ENCODE measurements at places on chromosomes 12 and 14.

GRCh38 chr14:59360923-59361794 is 104.0 kb downstream of the GPR135 start:
- no peak overlapping the region for H3K4me3 ChIP-seq
- H3K27me3 ChIP-seq: no peaks in the 10 kb centered on the region

DNA sequence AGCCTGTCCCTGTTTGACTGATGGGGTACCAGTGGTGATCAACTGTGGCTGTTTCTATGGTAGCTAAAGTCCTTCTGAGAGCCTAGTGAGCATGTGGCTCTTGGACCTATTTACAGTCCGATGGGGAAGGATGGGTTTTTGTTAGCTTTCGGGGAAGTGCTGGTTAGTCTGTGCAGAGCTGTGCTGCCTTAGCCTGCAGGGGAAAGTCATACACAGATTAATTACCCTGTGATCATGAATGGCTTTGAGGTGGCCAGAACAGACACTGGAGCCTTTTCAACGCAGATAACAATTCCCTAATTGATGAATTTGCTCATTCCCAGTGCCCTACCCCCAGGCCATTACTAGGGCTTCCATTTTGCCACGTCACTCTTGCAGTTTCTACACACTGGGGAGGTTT is 99.7 kb downstream of the WSCD2 start:
- H3K4me3 ChIP-seq: no peak overlapping the region
- no peak for DNase-seq
- H3K4me1 ChIP-seq: no peaks in the 10 kb centered on the region
- no peak overlapping the region for H3K27ac ChIP-seq

DNA sequence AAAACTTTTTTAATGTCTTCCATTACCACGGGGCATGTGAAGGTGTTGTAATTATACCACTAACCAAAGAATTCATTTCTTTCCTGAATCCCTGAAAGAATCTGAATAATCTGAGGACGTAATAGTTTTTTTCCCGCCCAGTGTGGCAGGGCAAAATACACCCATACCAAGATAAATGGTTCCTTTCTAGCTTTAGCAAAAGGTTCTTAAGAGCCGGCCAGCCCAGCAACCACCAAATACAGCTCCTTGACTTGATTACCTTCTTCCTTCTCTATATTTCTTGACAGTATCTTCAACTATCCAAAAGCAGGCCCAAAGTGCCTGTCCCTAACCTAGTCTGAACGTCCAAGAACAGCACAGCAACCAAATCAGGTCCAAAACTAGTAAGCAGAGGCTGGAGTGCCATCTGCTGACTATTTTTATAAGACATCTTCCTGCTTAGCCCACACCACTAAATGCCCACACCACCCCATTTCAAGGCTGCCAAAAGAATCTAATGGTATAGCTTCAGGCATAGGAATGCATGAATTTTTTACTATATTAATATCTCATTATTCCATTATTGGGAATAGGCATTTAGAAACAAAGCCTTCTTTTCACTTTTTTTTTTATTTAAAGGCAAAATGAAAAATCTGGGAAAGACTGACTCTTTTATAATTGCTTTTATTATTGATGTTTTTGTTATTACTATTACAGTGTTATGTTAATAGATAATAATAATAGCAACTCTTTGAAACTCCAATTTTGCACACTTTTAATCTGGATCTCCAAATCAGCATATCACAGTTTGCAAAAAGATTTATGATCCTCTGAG is 524.4 kb downstream of the MED13L start:
- no peaks in the 10 kb centered on the region for H3K36me3 ChIP-seq
- peak; percentile 70 for DNase-seq
- no peaks in the 10 kb centered on the region for H3K4me1 ChIP-seq
- H3K27ac ChIP-seq: no peak overlapping the region
- H3K27me3 ChIP-seq: no peaks in the 10 kb centered on the region

GRCh38 chr14:36582874-36583241 is 444 bp upstream of the NKX2-8 start:
- H3K27ac ChIP-seq: peak overlapping the region; percentile 36
- H3K27me3 ChIP-seq: no peaks in the 10 kb centered on the region
- no peak overlapping the region for H3K4me3 ChIP-seq
- no peaks in the 10 kb centered on the region for H3K36me3 ChIP-seq

- DNase-seq: no peak
- peaks cover 2% of the 10 kb centered on the region for H3K4me1 ChIP-seq
- no peaks in the 10 kb centered on the region for H3K36me3 ChIP-seq
These were observed 43.5 kb downstream of the DPF3 start for GRCh38 chr14:72850360-72850759.

DNA sequence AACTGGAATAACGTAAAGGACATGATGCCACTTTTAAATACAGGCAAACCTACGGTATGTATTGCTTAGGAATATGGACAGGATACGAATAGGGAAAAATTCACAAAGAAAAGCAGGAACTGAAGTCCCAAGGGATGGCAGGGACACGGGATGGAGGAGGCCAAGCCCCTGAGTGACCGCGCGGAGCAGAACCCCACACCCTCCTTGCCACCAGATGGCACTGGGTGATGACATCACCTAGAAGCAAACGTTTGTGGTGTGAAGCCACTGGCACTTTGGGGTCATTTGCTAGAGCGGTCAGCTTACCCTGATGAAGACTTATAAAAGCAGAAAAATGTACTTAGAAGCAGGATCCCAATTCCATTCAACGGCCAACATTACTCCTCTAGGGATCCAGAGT is 9.4 kb downstream of the DHX37 start:
- no peaks in the 10 kb centered on the region for H3K4me1 ChIP-seq
- H3K4me3 ChIP-seq: no peak overlapping the region
- DNase-seq: no peak
- H3K36me3 ChIP-seq: no peaks in the 10 kb centered on the region
- no peaks in the 10 kb centered on the region for H3K27me3 ChIP-seq

- no peaks in the 10 kb centered on the region for H3K4me1 ChIP-seq
- no peaks in the 10 kb centered on the region for H3K27me3 ChIP-seq
- no peaks in the 10 kb centered on the region for H3K36me3 ChIP-seq
- no peak for DNase-seq
- H3K27ac ChIP-seq: no peak overlapping the region
- no peak overlapping the region for H3K4me3 ChIP-seq
These were observed 102.8 kb downstream of the SCAF11 start for GRCh38 chr12:45887544-45887943.

- no peaks in the 10 kb centered on the region for H3K27me3 ChIP-seq
- DNase-seq: no peak
- H3K36me3 ChIP-seq: no peaks in the 10 kb centered on the region
- H3K4me3 ChIP-seq: no peak overlapping the region
- no peaks in the 10 kb centered on the region for H3K4me1 ChIP-seq
These were observed 31.9 kb downstream of the VRTN start for GRCh38 chr14:74380172-74380571.
